ENCODE measurements at places on chromosomes 16 and 17.
A peak's percentile ranks its signal among the peaks of the same experiment; 100 is the strongest.

DNA sequence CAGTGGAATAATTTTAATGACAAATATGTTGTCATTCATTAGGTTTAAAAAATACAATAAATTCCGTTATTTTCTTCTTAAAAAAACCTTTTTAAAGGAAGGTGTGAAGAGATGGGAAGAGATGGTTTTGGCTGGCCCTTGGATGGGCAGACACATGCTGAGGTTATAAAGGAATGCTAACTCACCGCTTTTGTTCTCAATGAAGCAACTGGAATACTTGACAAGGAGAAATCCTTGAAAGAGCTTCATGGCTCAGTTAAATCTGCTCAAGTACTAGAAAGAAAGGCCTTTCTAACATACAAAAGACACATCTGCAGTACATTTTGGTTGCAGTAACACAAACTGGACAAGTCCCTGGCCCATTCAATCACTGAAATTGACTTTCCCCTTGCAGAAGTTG is 158.3 kb upstream of the KCNJ16 start:
- no peak for DNase-seq

DNA sequence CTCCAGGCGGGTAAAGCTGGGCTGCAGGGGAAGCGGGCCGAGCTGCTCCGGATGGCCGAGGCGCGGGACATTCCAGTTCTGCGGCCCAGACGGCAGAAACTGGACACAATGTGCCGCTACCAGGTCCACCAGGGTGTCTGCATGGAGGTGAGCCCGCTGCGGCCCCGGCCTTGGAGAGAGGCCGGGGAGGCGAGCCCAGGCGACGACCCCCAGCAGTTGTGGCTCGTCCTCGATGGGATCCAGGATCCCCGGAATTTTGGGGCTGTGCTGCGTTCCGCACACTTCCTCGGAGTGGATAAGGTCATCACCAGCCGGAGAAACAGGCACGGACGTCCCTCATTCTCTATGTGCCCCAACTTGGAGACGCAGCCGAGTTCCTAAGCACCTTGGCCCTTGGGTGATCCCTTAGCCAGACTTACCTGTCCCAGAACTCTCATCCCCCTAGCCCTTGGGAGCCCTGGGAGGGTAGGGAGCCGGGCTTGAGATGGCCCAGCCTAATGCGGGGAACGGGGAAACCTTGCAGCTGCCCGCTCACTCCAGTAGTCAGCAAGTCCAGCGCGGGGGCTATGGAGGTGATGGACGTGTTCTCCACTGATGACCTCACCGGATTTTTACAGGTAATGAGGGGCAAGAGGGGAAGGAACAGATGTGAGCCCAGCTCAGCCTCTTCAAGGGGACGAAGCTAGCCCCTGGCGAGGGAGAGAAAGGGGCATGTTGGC is 806 bp downstream of the MRM1 start:
- no peak for DNase-seq

- no peak for DNase-seq
These were observed 144.3 kb upstream of the NOG start for GRCh38 chr17:56449176-56449575.

- DNase-seq, result no peak
These were observed 126.1 kb upstream of the NUDT7 start for GRCh38 chr16:77596261-77596660.

GRCh38 chr17:29949696-29950095 is 8.3 kb downstream of the EFCAB5 start:
- peak; percentile 17 for DNase-seq

DNA sequence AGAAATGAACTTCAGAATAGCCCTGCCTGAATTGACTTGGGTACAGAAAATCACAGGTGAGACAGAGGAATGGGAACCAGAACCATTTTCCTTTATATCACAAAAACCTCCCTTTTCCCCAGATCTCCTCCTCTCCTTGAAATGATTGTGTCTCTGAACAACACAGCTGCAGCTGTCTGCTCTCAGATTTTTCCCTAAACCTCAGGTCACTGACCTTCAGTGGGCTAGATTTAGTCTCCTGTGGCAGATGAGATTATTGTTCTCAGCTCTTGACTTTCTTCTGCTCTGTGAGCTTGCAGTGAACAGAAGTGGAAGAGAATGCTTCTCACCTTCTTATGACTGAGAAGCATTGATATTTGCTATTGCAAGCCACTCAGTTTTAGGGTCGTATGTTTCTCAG is 92.3 kb upstream of the FAM20A start:
- DNase-seq, result no peak

GRCh38 chr16:48559462-48560211 is 50.3 kb downstream of the N4BP1 start:
- no peak for DNase-seq

- no peak for DNase-seq
These were observed 58.7 kb downstream of the PLXDC1 start for GRCh38 chr17:39092692-39093230.

DNA sequence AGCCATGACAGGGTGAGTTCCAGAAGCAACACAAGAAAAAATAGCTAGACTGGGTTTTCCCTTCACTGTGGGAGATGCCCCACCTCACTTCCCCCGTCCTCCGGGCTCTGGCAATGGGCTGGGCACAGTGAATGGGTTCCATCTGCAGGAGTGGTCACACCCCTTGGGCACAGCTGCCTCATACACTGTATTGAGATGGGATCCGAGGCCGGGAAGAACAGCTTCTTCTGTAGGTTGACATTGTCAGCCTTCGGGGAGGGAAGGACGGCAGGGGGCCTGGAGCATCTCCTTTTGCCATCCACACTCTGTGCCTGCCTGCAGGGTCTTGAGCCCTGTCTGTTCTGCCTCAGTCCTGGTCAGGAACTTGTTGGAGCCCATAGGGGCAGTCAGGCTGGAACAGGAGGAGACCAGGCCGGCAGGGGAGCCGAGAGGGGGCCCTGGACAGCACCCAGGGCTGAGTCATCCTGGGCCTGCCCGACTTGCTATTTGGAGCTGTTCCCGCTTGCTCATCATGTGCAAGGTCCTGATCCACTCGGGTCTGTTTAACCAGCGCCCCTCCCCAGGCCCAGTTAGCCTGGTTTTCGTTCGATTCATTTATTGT is 286.7 kb downstream of the SEC14L1 start:
- no peak for DNase-seq

GRCh38 chr16:57503366-57503765 is 17.1 kb upstream of the DOK4 start:
- DNase-seq, result no peak

DNA sequence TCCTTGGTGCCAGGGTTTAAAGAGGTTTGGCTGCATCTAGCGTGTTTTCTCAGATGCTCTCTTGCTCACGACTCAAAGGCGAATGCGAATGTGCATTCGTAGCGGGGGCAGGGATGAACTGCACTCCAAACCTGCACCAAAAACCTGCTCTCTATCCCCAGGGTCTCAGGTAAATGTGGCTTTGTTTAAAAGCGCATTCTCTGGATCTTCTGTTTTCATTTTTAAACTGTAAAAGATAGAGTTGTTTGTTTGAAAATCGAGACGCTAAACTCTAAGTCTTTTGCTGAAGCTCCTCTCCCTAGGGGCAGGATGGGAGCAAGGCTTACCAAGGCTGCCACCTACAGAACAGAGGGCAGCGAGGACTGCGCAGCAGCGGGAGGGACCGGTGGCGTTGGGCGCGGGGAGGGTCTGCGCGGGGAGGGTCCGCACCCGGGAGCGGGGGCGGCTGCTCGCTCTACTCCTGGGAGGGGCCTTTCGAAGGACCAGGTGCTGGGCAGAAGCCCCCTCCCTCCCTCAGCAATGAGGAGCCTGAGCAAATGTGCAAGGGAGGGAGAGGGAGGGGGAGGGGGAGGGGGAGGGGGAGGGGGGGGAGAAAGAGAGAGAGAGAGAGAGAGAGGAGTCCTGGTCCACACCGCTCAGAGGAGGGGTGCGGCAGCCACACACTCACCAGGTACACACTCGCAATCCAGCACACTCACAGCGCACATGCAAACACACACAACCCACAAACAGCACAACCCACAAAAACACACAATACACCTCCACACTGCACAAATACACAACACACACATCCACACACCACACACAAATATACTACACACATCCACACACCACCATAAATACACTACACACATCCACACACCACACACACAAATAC is 142.8 kb downstream of the GRIN2A start:
- no peak for DNase-seq

DNA sequence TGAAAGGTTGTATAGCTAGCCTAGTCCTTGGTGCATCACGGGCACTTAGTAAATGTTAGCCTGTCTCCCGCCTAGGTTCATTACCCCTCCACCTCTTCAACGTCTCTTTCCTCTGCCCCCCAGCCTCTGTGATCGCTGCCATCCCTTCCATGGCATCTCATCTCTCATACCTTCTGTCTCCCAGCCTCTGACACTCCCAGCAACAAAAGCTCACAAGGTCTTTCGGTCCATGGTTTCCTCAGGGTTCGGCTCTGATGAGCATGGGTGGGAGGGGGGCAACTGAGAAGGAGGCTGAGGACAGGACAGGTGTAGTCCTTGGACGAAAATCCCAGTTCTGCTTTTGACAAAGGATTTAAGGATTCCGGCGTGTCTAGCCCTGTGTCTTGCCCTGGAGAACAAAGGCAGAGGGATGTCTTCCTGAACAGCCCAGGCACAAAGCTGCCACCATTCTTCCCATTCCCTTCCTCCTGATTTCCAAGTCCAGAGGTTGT is 16.7 kb downstream of the CCR7 start:
- no peak for DNase-seq

- DNase-seq, result no peak
These were observed 94.4 kb downstream of the AATF start for GRCh38 chr17:37043201-37043600.

DNA sequence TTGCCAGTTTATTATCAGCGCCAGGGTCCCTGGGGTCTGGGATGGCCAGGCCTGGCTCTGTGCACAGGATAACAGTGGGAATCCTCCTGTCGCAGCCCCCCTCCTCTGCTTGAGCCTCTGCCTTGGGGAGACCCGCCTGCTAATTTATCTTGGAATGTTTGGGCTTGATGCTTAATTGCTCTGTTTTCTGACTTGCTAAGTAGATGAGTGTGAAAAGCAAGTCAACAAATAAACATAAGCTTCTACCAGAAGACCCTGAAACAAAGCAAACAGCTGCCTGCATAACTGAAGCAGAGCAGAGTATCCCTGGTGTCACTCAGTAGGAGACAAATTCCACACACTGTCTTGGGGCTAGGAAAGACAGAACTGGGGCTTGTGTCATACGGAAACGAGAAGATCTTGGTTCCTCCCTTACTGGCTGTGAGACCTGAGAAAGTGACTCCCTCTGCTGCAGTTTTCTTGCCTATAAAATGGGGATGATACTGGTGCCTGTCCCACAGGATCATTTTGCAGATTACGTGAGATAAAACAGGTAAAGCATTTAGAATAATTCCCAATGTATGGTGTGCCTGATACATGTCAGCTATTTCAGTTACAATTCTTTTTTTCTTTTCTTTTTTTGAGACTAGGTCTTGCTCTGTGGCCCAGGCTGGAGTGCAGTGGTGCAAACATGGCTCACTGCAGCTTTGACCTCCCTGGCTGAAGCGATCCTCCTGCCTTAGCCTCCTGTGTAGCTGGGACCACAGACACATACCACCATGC is 44.8 kb upstream of the IRX3 start:
- no peak for DNase-seq

DNA sequence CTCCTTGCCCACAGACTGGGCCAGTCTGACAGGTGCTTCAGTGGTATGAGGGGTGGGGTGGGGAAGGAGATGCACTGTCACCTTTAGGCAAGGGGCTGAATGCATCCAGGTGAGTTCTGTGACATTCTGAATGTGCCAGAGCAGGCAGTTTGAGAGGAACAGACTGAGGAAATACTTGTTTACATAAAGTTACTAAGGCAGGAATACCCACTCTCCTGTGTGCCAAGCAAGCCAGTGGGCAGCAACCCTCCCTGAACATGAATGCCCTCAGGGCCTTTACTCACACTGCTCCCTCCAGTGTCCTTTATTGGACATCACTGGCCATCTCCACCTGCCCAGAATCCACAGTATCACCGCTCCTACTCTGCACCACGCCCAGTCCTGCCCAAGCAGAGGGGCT is 33.1 kb upstream of the ULK2 start:
- DNase-seq, result no peak

- no peak for DNase-seq
These were observed 180.1 kb downstream of the HS3ST3A1 start for GRCh38 chr17:13421581-13422130.

- DNase-seq, result no peak
These were observed 692 bp upstream of the SOCS1 start for GRCh38 chr16:11256661-11257130.

GRCh38 chr17:41579484-41580243 is 7.0 kb downstream of the KRT14 start:
- peak; percentile 44 for DNase-seq

DNA sequence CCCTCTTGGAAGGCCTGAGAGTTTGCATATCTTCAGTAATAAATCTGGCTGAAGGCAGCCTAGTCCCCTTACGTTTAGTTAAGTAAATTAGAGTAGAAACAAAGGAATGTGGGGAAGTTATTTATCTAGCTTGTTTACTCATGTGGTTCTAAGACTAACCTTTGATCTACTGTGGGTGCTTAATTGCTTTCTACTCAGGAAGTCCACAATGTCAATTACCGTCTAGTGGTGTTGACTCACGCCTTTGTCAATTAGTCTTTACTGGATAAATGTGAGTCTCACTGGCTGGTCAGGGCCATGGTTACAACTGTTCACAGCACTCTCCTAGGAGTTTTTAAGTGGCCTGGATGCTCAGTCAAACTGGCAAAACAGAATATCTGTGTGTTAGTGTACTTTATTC is 2338.4 kb downstream of the TP53TG3F start:
- DNase-seq, result no peak

DNA sequence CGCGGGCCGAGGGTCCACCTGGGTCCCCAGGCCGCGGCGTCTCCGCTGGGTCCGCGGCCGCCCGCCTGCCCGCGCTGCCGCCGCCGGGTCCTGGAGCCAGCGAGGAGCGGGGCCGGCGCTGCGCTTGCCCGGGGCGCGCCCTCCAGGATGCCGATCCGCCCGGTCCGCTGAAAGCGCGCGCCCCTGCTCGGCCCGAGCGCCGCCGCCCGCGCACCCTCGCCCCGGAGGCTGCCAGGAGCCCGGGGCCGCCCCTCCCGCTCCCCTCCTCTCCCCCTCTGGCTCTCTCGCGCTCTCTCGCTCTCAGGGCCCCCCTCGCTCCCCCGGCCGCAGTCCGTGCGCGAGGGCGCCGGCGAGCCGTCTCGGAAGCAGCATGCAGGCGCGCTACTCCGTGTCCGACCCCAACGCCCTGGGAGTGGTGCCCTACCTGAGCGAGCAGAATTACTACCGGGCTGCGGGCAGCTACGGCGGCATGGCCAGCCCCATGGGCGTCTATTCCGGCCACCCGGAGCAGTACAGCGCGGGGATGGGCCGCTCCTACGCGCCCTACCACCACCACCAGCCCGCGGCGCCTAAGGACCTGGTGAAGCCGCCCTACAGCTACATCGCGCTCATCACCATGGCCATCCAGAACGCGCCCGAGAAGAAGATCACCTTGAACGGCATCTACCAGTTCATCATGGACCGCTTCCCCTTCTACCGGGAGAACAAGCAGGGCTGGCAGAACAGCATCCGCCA is 504 bp downstream of the FOXC2 start:
- no peak for DNase-seq
